ENCODE measurements at places on chromosomes 7 and 10.

- DNase-seq, result no peak
Measured at GRCh38 chr7:116354546-116355423, 144.4 kb downstream of the TES start.

DNA sequence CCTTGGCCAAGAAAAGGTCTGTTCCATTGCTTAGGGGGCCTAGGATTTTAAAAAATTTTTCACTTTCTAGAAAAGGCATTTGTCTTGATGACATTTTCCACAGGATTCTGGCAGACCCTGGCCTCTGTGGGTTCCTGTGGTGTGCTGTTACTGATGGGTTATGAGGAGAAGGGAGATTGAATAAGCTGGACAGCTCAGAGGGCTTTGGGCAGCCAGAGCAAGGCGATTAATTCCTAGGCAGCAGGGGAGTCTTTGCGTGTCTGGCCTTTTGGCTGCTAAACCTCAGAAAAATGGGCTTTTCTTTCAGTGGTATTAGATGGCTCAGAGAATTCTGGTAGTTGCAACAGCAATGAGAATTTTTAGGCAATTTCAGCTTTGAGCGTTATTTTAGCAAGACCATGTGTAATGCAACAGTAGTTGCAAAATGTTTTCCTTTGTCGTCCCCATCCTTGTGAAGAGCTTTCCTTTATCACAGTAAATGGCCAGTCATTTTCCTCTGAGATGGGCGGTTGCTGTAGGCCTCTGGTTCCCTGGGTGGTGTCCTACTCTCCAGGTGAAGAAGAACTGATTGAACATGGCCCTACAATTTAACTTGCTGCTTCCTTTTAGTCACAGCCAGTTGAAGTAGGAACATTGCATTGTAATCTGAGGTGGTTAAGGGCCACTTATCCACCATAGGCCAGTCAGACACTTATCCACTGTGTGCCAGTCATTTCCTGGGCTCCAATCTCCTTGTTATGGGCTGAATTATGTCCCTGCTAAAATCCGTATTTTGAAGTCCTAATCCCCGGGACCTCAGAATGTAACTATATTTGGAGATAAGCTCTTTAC, 43.2 kb downstream of the SH2D4B start:
- DNase-seq, result no peak

DNA sequence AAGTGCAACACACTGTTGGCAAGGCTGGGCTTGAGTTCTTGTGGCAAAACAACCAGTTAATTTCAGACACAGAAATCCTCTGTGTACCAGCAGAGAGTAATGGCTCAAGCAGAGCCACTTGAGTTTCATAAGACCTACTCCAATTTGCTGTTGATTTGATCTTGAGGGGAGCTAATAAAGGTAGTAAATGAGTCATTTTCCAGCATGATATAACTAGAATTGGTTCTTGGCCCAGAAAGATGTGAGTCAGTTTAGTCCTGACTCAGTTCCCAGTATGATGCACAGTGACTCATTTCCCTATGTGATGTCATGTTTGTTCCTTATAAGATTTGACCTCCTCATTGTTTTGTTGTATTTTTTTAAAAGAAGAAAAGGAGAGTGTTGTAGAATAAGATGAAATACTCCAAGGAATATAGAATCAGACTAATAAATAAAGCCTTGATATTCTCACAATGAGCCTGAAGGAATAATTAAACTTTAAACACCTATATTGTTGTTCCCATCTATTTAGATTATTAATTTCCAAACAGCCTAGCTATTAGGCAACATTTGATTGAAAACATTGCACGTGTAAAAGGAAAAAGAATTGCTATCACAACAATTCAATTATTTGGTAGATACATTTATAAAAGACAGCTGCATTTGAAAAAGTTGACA, 186.2 kb downstream of the REEP3 start:
- DNase-seq, result no peak

- DNase-seq, result no peak
Measured at GRCh38 chr10:35554461-35555056, 50.6 kb upstream of the GJD4 start.

DNA sequence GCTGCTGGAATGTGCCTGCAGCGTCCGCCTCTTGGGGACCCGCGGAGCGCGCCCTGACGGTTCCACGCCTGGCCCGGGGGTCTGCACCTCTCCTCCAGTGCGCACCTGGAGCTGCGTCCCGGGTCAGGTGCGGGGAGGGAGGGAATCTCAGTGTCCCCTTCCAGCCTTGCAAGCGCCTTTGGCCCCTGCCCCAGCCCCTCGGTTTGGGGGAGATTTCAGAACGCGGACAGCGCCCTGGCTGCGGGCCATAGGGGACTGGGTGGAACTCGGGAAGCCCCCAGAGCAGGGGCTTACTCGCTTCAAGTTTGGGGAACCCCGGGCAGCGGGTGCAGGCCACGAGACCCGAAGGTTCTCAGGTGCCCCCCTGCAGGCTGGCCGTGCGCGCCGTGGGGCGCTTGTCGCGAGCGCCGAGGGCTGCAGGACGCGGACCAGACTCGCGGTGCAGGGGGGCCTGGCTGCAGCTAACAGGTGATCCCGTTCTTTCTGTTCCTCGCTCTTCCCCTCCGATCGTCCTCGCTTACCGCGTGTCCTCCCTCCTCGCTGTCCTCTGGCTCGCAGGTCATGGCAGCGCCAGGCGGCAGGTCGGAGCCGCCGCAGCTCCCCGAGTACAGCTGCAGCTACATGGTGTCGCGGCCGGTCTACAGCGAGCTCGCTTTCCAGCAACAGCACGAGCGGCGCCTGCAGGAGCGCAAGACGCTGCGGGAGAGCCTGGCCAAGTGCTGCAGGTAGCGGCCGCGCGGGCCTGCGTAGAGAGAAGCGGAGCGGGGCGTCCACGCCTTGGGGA, 645 bp downstream of the SLC26A4 start:
- no peak for DNase-seq
